ENCODE measurements at places on chromosomes 7 and 10.

GRCh38 chr10:44809647-44810046 lies 101.5 kb upstream of the TMEM72 start:
- DNase-seq, result no peak

GRCh38 chr10:120460776-120461175 lies 3.7 kb downstream of the PLPP4 start:
- no peak for DNase-seq

DNA sequence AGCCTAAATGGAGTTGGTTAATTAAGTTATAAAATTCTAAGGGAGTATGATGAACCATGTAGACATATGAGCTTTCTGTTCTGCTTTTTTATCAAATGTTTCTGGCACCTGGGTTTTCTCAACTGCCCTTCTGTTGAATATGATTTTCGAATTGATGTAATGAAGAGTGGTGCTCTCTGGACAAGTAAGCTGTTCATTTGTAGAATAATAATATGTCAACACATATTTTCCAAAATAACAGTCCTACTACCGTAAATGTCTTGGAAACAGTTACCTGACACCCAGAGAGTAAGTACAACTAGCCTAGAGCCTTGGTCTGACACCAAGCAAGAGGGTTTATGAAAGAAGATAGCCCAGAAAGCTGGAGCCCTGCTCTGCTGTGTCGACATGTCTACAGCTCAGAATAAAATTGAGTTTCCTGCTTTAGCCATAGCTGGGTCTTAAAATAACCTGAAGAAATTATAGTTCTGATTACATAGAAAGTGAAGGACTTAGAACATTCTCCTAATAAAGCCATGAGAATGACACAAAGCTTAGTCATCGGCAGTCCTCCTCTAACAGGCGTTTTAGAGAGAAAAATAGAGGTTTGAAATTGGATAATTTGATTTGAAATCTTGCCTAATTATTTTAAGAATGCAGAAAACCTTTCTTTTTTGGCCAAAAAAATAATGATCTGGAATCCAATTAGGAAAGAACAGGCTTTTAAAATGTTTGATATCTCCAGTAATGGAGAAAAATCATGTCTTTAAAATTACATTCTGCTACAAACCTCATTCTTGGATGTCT lies 25.1 kb downstream of the HDAC9 start:
- peak; percentile 67 for DNase-seq

- DNase-seq, result no peak
Observed at GRCh38 chr7:16211402-16211925, 209.9 kb downstream of the CRPPA start.

GRCh38 chr7:157337316-157338149 lies 729 bp downstream of the DNAJB6 start:
- DNase-seq, result no peak

GRCh38 chr7:121689749-121690148 lies 183.2 kb upstream of the PTPRZ1 start:
- no peak for DNase-seq

DNA sequence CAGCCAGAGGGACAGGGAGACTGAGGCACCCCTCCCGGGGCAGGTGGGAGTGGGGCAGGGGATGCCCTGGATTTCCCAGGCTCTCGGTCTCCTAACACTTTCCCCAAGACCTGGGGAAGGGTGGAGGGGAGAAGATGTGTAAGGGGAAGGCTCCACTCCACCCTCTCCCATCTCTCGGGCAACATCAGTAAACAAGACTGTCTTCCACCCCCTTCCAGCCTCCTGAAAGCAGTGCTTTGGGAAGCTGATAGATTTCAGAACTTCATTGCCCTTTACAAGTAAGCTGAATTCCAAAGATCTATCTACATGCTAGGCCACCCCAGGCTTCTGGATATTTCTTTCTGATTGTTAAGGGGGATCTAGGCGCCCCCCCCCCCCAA lies 3.7 kb downstream of the FLNC start:
- no peak for DNase-seq

DNA sequence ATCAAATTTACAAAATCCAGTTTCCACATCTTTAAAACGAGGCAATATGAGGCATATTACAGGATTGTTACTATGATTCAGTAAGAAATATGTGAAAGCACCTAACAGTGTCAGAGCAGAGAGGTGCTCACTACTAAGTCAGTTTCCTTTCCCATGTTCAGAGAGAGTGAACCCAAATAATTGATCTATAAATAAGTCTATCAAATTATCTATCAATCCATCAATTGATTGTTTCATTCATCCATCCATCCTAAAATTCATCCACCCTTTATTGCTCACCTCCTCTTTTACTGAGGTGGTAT lies 340.8 kb downstream of the SUGCT start:
- no peak for DNase-seq

GRCh38 chr7:142998966-142999365 lies 28.0 kb downstream of the OR9A2 start:
- no peak for DNase-seq

GRCh38 chr10:14282276-14282675 lies 48.4 kb downstream of the FRMD4A start:
- DNase-seq, result no peak

GRCh38 chr7:68321076-68321639 lies 1277.1 kb upstream of the AUTS2 start:
- DNase-seq, result no peak

- DNase-seq, result no peak
Observed at GRCh38 chr10:73131301-73131700, 21.0 kb downstream of the NUDT13 start.

DNA sequence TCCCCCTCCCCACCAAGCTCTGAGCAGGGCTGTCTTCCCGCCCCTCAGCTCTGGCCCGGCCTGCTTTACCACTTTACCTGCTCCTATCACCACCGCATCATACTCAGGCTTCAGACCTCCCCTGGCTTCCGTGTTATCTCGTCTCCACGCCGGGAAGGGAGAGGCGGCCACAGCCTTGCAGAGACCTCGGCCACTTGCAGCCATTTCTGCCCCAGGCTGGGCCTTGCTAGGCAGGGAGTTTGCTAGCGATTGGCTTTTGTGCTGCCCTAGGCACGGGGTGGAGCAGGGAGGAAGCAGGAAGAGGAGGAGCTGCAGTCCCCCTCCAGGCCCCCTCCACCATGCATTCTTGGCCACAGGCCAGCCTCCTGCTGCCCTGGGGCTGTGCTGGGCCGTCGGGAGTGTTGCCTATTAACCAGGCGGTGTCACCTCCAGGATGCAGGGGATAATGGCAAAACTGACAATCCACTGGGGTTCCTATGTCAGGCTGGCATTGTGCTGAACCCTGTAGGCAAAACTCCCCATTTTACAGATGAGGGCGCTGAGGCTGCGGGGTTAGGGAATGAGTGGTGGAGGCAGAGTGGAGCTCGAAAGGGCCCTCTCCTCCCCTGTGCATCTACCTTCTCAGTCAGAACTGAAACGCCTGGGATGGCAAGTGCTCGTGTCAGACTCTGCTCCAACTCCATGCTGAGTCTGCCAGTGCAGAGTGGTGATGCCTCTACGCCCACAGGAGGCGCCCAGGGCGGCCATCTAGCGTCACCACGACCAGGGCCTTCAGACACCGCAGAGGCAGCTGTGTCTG lies at the start of gene PYROXD2:
PYROXD2 (minus strand) TSS at position 251 of the 799 bp plus-strand sequence; CDS start at position 204, 47 bp downstream.
- DNase-seq, result peak; percentile 88

DNA sequence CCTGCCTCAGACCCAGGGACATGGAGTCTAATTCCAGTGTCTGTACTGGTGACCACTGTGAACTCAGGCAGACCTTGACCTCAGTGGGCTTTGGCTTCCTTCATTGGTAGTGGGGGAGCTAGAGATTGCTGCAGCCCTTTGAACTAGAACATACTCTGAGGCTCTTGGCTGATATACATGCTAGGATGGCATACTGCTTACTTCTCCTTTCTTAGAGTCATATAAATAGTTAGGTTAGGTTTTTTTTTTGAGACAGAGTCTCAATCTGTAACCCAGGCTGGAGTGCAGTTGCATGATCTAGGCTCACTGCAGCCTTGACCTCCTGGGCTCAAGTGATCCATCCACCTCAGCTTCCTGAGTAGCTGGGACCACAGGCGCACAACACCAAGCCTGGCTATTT lies 49.7 kb downstream of the TMEM178B start:
- no peak for DNase-seq

GRCh38 chr7:50166997-50167965 lies 74.2 kb upstream of the ZPBP start:
- DNase-seq, result no peak

DNA sequence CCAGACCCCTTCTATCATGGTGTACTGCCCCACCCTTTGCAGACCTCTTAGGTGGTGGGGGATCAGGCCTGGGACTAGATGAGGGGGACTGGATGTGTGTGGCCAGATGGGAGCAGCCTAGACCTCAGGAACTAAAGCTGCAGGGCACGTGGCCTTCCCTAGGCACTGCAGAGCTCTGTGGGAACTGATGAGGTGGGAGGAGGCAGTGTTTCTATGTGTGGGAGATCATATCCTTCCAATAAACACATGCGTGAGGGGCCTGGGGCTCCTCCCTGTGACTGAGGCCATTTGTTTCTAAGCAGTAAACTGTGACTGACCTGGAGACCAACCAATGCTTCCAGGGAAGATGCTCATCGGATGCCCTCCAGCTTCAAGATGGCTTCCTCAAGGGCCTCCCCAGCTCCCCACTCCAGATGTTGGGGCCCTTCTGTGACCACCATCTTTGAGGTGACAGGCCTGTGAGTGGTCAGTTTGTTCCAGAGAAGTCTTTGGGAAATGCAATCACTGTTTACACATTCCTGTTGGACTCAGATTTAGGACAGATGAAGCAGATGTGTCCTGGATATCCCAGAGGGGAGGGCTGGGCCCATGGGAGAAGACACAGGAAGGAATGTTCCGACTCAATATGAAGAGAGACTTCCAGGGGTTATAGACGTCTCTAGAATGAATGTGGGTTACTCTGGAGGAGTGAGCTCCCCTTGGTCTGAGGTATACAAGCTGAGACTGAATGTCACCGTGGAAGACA lies 23.6 kb upstream of the ZCCHC24 start:
- no peak for DNase-seq

DNA sequence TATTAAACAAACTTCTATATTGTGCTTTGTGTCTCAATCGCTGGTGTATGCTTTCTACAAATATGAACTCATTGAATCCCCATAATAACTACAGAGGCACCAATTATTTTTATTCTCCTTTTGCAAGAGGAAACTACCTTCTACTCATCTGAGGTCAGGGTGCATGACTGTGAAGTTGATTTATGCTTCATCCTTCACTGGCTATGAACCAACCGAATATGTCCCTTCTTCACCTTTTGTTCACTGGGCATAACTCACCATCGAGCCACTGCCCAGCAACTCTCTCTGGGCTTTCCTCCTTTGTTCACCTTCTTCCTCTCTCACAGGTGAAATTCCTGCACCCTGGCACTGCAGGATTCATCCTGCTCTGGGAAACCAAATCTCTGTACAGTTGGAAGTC lies 61.3 kb upstream of the PFKP start:
- DNase-seq, result no peak

- DNase-seq, result no peak
Observed at GRCh38 chr10:133179651-133180050, 19.6 kb downstream of the KNDC1 start.

DNA sequence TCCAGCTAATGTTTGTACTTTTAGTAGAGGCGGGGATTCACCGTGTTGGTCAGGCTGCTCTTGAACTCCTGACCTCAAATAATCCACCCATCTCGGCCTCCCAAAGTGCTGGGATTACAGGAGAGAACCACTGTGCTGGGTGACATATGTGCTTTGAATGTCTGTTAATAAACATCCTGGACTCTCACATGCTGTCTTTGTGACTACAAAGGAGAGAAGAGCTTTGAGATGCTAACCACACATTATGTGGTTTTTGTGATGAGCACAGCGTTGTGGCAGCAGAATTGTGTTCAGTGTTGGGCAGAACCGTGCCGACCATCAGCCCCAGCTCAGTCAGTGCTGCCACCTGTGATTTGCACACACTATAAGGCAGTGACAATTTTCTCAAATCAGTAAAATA lies 500.1 kb upstream of the KLF6 start:
- no peak for DNase-seq

- no peak for DNase-seq
Observed at GRCh38 chr7:617614-618538, 98.2 kb upstream of the PDGFA start.

GRCh38 chr7:142809671-142810070 lies 38.9 kb downstream of the PRSS2 start:
- no peak for DNase-seq

DNA sequence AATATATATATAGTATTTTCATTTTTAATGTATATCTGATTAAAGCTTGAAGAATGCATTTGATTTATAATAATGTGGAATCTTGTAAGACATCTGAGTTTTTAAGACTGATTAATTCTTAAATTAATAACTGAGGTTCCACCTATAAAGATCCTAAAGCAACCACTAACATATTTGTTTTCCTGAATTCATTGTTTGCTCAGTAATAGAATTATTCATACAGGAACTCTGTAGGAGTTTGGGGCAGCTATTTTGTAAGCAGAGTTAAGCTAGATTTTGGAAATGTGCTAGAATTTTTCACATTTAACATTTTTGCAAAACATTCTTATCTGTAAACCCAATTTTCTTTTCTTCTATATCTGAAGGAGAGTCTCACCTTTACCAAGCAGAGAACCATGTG lies 88.9 kb downstream of the NRCAM start:
- DNase-seq, result no peak

GRCh38 chr10:28587270-28587969 lies 54.5 kb downstream of the WAC start:
- peak; percentile 22 for DNase-seq

DNA sequence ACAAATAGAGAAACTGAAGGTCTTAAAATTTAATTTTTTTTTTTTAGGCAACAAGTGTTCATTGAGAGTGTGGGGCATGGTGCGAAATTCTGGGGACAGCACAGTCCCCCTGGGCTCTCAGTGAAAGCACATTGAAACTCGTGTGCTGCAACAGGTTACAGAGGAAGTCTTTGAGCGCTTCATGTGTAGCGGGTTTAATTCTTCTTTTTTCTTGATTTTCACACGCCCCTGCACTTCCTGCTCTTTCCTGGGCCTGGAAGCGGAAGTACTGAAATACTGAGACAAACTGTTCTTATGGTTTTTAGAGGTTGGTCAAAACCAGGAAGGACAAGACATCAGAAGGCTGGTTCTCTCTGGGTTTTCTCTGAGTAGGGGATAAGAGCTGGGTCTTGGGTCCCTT lies 203.5 kb downstream of the PTEN start:
- DNase-seq, result no peak

GRCh38 chr7:28069807-28070206 lies 110.8 kb downstream of the JAZF1 start:
- peak; percentile 83 for DNase-seq

- DNase-seq, result no peak
Observed at GRCh38 chr7:29204491-29205272, 10.1 kb downstream of the CHN2 start.

DNA sequence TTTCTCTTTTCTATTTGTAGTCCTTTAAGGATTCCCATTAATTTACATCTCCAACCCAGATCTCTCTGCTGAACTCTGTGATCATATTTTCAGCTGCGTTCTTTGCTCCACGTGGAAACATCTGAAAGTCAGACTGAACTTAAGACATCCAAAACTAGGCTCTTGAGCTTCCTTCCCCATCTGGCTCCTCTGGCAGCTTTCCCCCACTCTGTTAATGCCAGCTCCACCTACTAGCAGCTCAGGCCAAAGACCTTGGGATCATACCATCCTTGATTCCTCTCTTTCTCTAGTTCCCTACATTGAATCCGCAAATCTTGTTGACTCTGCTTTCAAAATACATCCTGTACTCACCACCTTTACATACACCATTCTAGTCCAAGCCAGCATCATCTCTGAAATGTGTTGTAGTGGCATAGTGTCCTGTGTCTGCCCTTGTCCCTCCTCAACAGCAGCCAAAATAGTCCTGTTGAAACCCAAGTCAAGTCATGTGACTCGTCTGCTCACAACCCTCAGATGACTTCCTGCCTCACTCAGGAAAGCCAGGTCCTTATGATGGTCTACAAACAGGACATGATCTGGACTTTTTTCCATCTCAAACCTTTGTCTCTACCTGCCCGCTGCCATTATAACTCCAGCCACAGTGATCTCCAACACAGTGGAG lies 7.0 kb downstream of the REEP3 start:
- DNase-seq, result no peak
